ENCODE measurements at places on chromosomes 4 and X. TPM values are rescaled to one million over a fixed set of nuclear protein-coding genes. Genes with fewer than 3 reads are reported as not detected.

- DNase-seq, result no peak
Observed at GRCh38 chr4:5654791-5655190, 53.6 kb downstream of the EVC2 start.

- DNase-seq, result peak; percentile 42
Observed at GRCh38 chrX:131762802-131763234, 218.9 kb downstream of the OR13H1 start.

Gene TMEM35A
- 3.5 TPM for total RNA-seq

Gene CYTL1
- total RNA-seq, result 180 TPM

Gene TKTL2
- not detected for total RNA-seq

Data from M059J (cell line).